ENCODE measurements at places on chromosomes 13 and 19.

- DNase-seq, result no peak
Measured at GRCh38 chr19:46351241-46352041, 4.6 kb downstream of the PPP5C start.

DNA sequence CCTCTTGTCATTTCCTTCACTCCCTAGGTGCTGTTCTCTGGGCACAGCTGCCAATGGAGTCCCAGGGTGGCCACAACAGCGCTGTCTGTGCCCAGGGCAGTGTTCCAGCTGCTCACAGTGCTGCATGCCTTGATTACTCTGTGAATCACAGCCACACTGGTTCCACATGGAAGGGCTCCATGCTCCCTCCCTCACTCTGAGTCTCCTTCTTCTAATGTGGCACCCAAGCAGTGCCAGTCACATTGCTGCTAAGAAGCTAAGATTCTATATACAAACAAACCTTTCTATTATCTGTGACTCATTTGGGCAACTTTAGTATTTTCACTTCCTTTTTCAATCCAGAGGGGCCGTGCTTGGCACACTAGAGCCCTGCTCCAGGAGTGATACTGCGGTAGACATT, 248.7 kb downstream of the TDRD3 start:
- no peak for DNase-seq

DNA sequence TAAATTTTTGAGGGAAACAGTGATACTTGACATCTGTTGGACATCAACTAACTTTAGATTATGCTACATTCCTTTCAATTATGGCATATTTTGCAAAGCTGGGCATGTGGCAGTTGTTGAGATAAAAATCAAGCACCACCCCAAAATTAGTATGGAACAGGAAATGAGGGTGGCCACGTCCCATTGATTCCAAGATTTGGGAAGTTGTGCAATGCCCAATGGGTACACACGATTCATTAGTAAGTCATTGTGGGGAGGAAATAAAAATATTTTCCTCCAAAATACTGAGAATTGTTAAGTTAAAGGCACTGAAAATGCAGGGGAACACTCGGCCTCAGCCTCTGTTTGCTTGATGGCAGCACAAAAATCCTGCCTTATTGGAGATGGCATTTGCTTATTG, 7.6 kb downstream of the ERICH6B start:
- no peak for DNase-seq

- no peak for DNase-seq
Measured at GRCh38 chr13:46620029-46620428, 67.1 kb downstream of the LRCH1 start.

- DNase-seq, result no peak
Measured at GRCh38 chr13:75226733-75227435, 255.1 kb downstream of the TBC1D4 start.

DNA sequence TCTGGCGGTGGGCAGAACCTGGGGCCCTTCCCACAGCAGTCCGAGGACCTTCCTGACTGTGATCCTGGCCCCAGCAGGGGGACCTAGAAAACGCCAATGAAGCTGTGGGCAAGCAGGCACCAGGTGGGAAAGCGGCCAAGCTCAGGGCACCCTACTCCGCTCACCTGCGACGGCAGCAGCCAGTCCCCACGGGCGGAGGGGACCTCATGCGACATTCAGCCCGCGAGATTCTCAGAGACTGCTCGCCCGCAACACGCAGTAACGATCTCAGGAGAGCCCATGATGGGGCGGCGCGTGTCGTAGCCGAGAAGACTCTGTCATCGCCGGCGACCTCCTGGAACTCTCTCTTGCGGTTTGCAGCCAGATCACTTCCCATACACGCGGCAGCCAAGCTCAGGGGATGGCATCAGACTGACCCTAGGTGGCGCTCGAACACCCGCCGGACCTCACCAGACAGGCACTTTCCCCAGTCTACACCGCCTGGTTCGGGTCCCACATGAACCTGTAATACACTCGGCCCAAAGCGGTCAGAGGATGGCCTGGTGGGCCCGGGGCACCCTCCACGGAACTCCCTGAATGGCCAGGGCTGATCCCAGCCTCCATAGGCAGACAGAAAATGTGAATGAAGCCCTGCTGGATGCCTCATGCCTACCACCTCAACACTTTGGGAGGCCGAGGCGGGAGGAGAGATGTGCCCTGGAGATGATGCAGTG, 26.5 kb downstream of the MAN2B1 start:
- peak; percentile 85 for DNase-seq

- DNase-seq, result no peak
Measured at GRCh38 chr13:20942938-20943559, 40.5 kb upstream of the XPO4 start.

GRCh38 chr13:99935772-99936171, 35.8 kb downstream of the ZIC5 start:
- DNase-seq, result no peak

- DNase-seq, result no peak
Measured at GRCh38 chr19:13053238-13053637, 49.4 kb downstream of the LYL1 start.

- no peak for DNase-seq
Measured at GRCh38 chr13:28606466-28606865, 52.5 kb upstream of the POMP start.
